ENCODE measurements at places on chromosomes 2 and 18.

- DNase-seq = no peak
Observed at GRCh38 chr2:191265311-191266170, 20.3 kb downstream of the MYO1B start.

- no peak for DNase-seq
Observed at GRCh38 chr2:112636605-112637288, 9.0 kb upstream of the SLC20A1 start.

GRCh38 chr18:56083097-56083521 lies 495.1 kb upstream of the TCF4 start:
- no peak for DNase-seq

DNA sequence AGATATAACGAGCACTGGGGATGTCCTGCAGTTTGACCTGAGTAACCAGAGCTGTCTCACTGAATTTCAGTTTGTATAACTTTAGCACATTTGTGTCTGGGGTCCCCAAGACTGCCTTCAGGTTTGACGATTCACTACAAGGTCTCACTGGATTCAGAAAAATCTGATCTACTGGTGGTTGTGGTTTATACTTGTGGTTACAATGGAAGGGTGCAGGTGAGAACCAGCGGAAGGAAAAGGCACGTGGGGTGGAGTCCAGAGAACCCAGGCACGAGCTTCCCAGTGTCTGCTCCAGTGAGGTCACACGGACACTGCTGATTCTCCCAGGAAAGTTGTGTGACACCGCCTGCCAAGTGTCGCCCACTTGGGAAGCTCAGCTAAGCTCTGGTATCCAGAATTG lies 126.0 kb downstream of the ZNF236 start:
- DNase-seq = no peak

- no peak for DNase-seq
Observed at GRCh38 chr2:99485824-99486223, 4.0 kb downstream of the REV1 start.

GRCh38 chr2:117085256-117085655 lies 729.2 kb upstream of the DDX18 start:
- DNase-seq = no peak

DNA sequence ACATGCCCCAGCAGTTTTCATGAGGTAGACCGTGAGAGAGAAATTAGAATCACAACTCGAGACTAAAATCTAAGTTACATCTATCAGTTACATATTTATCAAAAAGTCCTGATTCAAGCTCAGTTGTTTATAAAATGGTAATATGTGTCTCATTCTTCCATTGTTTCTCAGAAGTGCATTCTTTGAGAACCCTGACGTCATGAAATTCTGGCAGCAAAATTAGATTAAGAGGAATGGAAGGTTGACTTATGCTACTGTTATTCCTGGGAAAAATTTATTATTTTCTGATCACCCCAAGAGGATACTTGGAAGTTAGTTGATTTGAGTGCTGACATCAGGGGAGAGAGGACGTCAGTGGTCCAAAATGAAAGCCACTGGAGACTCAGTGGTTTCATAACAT lies 1864.8 kb upstream of the LRRTM1 start:
- DNase-seq = no peak

DNA sequence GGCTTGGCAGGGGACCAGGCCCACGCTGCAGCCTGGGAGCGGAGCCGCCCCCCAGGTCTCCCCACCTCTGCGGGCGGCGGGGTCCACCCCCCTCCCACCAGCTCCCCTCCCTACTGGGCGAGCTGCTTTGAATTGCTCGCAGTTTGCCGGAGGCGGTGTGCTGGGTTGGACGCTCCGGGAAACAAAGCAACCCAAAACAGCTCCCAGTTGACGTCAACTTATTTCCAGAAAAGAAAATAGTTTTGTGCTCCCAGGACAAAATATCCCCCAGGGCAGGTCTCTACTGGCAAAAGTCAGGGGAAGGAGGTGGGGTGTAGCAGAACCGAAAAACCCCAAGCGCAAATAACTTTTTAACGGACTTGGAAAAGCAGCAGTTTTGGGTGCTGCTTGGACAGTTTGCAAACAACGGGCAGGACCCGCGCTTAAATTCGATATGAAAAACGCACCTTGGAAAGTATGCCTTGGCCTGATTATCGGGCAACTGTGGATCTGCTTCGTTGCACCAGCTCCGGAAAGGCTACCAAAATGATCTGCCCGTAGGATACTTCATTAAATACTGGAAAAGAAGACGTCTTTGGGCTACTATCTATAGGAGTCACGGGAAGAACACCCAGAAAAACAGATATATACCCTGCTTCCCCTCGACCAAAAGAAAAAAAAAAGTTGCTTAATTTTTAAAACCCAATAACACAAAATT lies 2.8 kb upstream of the KCTD1 start:
- peak; percentile 18 for DNase-seq

DNA sequence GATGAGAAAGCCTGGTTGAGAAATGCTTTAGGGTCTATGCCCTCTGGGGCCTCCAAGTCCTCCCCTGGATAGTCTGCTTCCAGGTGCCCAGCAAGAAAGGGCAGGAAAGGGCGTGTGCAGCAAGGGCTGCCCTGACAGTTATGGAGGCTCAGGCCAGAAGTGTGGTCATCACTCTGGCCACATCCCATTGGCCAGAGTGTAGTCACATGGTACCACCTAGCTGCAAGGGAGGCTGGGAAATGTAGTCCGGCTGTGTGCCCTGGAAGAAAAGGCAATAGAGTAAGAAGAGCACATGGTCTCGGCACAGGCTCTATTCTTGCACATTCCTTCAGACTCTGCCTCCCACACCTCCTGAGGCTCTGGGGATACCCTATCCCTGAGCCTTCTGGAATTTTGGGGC lies 35.7 kb downstream of the ODC1 start:
- DNase-seq = peak; percentile 78

GRCh38 chr18:74994502-74995418 lies 214.2 kb downstream of the PTGR3 start:
- DNase-seq = no peak

- DNase-seq = no peak
Observed at GRCh38 chr2:180573951-180574350, 406.5 kb upstream of the UBE2E3 start.

GRCh38 chr2:209600341-209601171 lies 171.1 kb upstream of the UNC80 start:
- DNase-seq = no peak

- DNase-seq = no peak
Observed at GRCh38 chr2:43220229-43220751, 6.1 kb downstream of the ZFP36L2 start.

DNA sequence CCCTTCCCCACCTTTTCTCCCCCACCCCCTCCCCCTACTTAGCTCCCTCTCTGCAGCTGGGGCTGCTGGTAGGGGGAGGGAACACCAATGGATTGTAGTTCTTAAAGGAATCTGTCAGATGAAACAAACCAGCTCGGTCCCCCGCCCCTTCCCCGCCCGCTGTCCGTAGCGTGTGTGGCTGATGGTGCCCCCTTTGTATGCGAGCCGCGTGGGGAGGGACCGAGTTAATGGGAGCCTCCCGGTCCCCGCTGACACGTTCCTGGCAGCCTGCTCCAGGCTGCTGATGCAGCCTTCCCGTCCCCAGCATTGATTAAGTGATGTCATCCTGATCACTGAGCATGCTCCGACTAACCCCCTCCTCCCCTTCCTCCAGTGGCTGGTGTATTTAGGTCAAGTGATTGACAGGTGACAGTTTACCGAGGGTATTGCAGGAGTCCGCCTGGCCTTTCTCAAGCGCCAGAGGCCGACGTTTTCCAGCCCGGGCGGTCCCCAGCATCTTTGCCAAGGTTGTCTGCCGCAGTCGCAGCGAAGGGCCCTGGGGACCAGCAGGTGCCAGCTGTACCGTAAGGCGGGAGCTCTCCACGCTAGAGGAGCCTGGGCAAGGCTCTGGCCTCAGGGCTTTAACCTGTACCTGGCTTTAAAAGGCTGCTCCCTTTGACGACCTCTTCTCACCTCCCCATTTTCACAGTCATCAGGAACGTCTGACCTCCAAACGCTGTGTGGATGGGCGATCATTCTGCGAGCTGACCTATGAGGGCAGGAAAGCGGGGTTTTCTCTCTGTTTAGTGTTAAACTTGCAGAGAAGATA lies 1.8 kb downstream of the KIF5C start:
- DNase-seq = peak; percentile 15

DNA sequence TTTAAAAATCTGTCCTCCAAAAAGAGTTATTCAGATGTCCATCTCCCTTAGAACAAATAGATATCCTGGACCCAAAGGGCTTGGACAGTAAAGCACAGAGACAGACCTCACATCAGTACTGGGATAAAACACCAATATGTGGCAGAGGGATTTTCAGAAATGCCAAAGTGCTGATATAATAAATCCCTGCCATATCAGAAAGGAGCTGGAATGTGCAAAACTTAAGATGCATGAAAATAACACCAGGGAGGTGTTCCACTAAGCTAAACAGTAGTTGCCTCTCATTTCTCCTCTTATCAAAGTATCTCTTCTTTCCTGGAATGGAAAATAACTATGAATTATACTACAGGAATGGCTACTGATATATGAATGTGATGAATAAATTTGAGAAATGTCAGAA lies 13.2 kb downstream of the USP40 start:
- no peak for DNase-seq

DNA sequence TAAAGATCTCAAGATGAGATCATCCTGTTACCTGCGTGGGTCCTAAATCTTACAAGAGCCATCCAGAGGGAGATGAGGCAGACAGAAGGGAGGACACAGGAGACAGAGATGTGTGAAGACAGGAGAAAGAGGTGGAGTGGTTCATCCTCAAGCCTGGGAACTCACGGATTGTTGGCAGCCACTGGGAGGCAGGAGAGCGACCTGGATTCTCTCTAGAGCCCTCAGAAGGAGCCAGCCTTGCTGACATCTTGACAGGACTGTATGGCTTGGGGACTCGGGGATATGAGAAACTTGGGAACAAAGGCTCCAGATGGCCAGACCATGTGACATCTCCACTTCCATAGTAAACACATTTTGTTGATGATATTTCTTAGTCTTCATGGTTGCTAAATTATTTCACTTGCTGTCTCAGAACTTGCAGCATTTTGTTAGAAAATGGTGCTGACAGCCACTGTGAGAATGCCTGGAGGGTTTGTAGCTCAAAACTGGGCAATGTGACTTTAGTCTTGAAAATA lies 57.8 kb upstream of the MC2R start:
- no peak for DNase-seq

DNA sequence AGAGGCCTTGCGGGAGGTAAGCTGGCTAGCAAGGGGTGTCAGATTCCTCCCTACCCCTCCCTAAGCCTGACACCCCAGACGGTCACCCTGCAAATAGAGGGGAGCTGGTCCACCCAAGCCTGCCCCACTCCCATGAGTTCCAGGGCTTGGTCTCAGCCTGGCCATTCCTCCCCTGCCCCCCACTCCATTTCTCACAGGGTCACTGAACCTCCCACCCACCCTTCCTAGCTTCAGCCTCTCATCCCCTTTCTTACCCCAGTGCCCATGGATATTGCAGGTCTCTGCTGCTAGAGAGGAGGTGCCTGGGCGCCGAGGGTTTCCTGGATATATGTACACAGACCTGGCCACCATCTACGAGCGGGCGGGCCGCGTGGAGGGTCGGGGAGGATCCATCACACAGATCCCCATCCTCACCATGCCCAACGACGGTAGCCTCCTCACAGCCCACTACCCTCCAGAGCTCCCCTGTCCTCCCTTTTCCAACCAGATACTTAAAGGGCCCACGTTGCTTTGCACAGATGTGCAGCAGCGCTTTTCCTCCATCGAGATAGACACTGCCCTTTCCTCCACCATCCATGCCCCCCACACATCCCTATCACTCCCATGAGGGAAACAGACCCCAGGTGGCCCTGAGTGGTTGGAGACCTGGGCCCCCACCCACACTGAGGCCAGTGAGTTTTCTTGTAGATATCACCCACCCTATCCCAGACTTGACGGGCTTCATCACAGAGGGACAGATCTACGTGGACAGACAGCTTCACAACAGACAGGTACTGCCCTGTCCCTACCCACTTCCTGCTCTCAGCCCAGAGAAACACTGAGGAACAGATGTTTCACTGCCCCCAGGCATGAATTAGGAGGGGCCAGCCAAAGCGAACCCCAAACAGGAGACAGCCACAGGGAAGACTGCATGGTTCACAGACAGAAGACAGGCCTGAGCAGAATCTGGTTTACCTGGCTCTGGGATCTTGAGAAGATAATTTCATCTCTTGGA lies 15.2 kb upstream of the ANKRD53 start:
- no peak for DNase-seq

DNA sequence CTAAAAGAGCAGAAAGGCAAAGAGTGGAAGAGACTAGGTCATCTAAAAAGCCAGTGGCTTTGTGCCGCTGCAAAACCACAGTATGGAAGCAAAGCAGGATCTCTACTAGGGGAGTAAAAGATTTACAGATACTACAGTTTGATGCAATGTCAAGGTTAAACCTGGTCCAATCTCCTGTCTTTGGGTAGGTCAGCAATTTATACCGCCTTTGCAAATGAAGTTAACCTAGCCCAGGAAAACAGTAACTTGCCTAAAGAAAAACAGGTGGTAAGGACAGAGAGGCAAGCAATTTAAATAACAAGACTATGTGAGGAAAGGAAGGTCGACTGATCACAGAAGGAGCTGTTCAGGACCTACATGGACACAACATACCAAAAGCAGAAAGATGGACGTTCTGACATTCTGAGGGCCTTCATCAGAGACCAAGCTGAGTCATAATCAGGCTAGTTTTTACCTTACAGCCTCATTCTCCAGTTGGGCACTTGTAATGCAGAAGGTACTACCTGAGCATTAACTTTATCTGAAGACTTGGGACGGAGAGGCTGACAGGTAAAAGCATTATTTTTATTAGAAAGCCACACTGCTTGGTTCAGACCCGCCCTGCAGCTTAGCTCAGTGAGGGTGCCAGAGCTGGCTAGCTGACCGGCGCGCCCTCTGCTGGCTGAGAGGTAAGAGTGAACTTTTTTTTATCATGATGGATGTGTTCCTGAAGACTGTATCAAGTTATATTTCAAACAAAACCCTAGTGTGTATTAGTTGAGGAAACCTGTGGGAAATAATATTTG lies 15.9 kb downstream of the CDKL4 start:
- DNase-seq = peak; percentile 93

DNA sequence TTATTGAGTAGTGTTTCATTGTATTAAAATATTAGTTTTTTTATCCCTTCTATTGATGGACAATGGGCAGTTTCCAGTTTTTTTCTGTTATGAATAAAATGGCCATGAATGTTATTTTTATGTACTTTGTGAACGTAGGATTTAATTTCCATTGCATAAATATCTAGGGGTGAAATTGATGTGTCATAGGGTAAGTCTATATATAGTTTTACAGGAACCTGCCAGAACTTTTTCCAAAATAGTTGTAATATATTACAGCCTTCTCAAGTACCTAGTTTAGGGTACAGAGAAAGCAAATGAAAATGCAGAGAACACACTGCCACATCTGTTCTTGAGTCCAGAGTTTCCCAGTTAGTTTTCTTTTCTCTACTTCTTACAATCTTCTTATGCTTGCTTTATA lies 378.6 kb downstream of the MEIS1 start:
- DNase-seq = no peak

- DNase-seq = no peak
Observed at GRCh38 chr2:217415316-217415715, 555.5 kb upstream of the TNP1 start.

GRCh38 chr2:38251940-38252339 lies 125.1 kb downstream of the ATL2 start:
- no peak for DNase-seq

Data from hematopoietic multipotent progenitor cell treated with erythropoietin and hydrocortisone succinate and interleukin-3 and kit ligand, for 4 days (in vitro differentiated cells).